Naive thymus-derived CD4-positive, alpha-beta T cell (primary cell): ENCODE measurements at places on chromosomes 11 and 22.

GRCh38 chr11:126636911-126637794 is 281.7 kb downstream of the ST3GAL4 start:
- DNase-seq = no peak

GRCh38 chr11:8721609-8722500 is 39.3 kb downstream of the RPL27A start:
- DNase-seq = no peak

- no peak for DNase-seq
Measured at GRCh38 chr11:29435421-29435820, 581.4 kb downstream of the KCNA4 start.

GRCh38 chr11:126444072-126444471 is 88.6 kb downstream of the ST3GAL4 start:
- no peak for DNase-seq

DNA sequence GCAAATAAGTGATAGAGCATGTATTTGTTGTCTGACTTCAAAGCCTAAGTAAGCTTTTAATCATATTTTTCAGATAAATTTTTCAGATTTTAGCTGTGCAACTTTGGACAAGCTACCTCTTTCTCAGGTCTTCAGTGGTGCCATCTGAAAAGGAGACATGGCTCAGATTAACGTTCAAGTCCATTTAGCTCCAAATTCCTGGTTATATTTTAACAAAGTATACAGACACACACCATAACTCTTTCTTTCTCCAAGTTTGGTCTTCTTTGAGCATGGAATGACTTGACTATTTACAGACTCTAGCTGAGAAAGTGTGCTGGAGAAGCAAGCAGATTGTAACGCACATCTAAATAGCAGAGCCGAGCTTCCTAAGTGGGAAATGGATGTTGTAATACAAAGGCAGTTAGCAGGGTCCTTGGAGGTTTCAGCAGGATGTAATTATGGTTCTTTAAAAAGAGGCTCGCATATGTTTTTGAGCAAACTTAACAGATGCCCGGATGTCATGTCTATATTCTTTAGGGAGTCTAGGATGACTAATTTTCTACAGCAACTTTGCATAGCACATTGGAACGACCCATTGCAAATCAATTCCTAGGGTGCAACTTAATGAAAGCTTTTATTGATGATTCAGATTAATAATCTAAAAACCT is 128.1 kb upstream of the E2F8 start:
- no peak for DNase-seq

GRCh38 chr11:102263379-102264003 is 53.8 kb upstream of the BIRC3 start:
- DNase-seq = no peak

GRCh38 chr11:45078236-45079074 is 68.0 kb upstream of the PRDM11 start:
- DNase-seq = no peak

DNA sequence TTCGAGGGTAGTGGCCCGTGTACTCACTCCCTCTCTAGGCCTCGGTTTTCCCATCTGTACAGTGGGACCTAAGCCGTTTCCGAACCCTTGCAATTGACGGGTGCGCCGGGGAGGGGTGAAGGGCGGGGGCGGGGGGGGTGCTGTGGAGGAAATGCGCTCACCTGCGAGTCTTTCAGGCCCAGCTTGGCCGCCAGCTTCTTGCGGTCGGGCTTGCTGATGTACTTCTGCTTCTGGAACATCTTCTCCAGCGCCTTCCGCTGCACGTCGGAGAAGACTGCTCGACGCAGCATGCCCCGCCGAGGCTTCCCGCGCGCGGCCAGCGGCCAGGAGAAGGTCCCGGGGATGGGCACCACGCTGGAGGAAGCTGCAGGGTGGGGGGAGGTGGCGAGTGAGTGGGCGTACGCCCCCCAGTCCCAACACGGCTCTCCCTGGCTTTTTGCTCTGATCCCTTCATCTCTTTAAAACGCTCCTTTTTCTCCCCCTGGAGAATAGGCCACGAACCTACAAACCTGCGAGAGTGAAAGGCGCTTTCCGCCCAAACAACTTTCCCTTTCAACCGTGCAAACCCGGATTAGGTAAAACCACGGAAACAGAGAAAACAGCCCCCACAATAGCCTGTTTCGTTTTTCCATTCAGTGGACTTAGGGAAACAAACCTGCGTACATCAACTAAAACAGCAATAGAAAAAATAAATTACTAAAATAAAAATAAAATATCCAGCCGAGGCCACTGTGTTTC is 3.2 kb downstream of the DBX1 start:
- peak; percentile 44 for DNase-seq
